ENCODE measurements at places on chromosomes 16 and 17.

GRCh38 chr17:20189302-20189701 lies 180.1 kb downstream of the SPECC1 start:
- no peak for DNase-seq

GRCh38 chr17:75380750-75381149 lies 24.7 kb downstream of the GRB2 start:
- DNase-seq = no peak

GRCh38 chr16:54072237-54072636 lies 214.3 kb downstream of the IRX3 start:
- no peak for DNase-seq

DNA sequence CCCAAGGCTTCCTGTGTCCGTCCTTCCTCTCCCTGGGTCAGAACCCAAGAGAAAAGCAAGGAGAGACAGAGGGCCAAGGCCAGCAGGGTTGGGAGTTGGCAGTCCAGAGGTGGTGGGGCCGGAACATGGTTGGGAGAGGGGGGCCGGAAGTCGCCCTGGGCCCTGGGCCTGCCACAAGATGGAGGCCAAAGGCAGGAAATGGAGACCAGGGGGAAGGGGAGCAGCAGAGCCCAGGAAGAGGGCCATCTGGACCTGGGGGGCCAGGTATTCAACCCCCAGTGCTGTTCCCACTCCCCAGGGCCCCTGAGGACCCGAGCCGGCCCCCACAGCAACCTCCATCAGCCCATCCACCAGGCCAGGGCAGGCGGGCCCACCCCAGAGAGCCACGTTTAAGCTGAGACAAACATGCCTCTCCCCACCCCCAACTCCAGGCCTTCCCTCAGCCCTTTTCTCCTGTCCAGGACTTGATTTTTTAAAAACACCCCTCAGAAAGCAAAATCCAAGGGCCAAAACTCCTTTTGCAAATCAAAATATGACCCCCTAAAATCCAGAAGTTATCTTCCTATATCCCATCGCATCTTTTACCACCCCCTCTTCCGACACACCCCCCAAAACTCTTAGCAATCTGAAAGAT lies 4.4 kb upstream of the BCL6B start:
- no peak for DNase-seq

GRCh38 chr17:18371455-18371854 lies 6.1 kb upstream of the EVPLL start:
- no peak for DNase-seq

GRCh38 chr17:50129728-50130558 lies at the start of gene SAMD14:
Gene SAMD14, minus strand, starts transcription at chr17:50130160. Its CDS starts 5,201 bp downstream, at chr17:50124959.
- DNase-seq = no peak

- no peak for DNase-seq
Observed at GRCh38 chr17:59347975-59348391, 16.5 kb downstream of the YPEL2 start.

DNA sequence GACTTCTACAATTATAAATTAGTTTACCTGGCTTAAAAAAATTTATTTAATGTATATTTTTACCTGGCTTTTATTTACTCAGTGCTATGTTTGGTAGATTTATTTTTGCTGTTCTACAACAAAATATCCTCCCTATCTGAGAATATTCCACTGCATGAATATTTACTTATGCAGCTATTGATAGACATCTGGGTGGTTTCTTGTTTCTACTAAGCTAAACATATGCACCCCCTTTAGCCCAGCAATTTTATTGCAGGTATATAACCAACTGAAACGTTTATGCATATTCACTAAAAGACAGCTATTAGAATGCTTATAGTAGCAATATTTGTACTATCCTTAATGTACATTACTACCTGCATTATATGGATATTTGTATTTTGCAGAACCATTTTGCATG lies 187.7 kb upstream of the CPHXL start:
- no peak for DNase-seq

DNA sequence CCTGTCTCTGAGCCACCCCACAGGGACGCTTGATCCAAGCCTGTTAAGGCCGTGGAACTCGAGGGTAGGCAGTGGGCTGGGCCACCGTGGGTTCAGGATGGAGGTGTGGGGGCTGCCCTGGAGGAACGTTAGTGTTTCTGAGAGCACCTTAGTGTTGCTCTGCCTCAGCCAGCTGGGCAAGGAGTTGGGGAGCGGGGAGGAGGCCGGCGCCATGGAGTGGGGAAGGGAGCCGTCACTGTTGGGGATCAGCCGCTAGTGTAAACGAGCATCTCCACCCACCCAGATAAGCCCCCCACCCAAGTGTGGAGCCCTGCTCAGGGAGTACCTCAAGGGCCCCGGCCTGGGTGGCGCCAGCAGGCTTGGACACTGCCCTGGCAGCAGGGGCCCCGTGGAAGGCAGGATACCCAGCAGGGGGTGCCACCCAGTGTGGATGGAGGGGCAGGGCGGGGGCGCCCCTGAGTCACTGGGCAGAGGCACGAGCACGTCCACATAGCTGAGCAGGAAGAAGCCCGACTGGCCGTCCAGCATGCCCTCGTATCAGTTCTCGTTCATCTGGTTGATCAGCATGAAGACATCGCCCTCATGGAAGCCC lies 98.6 kb downstream of the KPNA2 start:
- DNase-seq = no peak

DNA sequence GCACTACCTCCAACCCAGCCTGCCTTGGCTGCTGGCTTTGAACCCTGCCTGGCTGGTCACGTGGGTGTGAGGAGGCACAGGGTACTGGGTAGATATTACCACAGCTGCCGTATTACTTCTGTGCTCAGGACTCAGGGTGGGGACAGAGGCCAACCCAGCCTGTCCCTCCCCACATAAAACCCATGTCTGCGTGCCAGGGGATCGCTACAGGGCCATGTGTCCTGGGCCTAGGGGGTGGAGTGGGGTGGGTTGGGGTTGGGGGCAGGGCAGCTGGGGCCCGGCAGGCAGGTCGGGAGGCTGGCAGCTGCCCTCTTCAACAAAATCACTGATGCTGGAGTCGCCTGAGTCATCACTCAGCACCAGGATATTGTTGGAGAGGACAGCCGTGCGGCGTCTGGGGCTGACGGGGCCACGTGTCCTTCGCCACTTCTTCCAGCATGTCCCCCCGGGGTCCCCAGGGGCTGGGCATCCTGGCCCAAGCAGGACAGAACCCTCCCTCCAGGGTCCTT lies 39.7 kb upstream of the PVALEF start:
- no peak for DNase-seq

DNA sequence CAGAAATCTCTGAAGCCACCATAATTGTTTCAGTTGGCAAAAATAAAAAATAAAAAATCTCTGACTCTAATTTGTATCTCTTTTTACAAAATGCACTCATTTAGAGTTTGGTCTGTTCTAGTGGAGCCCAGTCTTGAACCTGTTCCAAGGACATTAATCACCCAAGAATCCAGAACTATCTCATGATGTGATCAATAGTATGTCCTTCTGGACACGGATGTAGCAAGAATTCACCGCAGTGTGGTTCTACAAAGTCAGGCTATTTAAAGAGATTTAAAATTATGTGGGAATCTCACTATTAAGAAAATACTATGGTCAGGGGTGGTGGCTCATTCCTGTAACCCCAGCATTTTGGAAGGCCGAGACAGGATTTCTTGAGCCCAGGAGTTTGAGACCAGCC lies 21.8 kb upstream of the ANKFN1 start:
- DNase-seq = no peak

GRCh38 chr16:55042556-55043432 lies 112.1 kb downstream of the IRX5 start:
- no peak for DNase-seq

GRCh38 chr17:34474706-34475105 lies 104.7 kb upstream of the TMEM132E start:
- no peak for DNase-seq
